ENCODE measurements at places on chromosomes 6 and 20.

DNA sequence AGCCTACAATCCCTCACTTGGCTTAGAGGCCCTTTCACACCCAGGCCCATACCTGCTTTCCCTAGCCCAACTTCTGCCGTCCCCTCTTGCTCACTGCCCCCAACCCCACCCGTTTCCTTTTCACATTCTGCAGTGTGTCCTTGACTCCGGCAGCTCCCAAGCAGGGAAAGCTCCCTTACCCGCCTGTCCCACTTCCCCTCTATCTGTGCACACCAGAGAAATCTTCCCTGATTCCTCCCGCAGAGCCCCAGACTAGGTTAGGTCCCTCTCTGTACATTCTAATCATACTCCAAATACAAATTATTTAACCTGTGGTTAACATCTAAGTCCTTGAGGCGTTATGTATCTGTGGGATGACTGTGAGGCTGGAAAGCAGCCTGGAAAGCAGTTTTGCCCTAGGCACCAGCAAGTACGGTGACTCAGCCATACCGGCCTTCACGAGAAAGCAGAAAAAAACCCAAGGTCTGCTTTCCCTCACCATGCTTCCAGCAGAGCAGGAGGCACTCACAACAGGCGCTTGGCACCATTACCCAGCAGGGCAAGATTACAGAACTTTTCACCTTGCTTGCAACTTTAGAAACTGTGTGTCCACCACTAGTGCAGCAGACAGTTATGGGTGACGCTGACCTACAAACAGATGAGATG is 22.3 kb downstream of the ELOVL5 start:
- DNase-seq = no peak

DNA sequence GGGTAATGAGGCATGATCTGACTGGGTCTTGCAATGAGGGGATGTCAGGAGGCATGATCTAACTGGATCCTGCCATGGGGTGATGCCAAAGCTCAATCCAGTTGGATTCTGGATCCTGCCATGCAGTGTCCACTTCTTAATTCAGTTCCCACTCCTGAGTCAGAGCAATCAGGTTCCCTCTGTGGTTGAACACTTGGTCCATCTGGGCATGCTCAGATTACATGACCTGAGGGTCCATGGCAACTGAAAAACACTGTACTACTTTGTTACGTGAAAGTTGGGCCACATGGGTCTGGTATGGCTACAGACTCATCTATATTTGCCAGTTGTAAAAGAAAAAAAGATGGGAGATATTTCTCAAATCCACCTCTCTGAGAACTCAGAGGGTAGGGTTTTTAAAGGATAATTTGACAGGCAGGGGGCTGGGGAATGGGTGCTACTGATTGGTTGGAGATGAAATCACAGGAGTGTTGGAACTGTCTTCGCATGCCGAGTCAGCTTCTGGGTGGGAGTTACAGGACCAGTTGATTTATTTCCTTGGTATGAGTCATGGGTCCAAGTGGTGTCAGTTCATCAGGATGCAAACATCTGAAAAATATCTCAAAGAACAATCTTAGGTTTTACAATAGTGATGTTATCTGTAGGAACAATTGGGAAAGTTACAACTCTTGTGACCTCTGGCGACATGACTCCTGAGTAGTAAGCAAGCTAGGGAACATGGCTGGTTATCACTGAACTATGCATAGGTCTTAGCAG is 21.6 kb downstream of the C6orf163 start:
- no peak for DNase-seq

- no peak for DNase-seq
Measured at GRCh38 chr20:10954137-10954840, 280.5 kb upstream of the JAG1 start.

- DNase-seq = no peak
Measured at GRCh38 chr6:7256785-7257184, 56.2 kb downstream of the SSR1 start.

DNA sequence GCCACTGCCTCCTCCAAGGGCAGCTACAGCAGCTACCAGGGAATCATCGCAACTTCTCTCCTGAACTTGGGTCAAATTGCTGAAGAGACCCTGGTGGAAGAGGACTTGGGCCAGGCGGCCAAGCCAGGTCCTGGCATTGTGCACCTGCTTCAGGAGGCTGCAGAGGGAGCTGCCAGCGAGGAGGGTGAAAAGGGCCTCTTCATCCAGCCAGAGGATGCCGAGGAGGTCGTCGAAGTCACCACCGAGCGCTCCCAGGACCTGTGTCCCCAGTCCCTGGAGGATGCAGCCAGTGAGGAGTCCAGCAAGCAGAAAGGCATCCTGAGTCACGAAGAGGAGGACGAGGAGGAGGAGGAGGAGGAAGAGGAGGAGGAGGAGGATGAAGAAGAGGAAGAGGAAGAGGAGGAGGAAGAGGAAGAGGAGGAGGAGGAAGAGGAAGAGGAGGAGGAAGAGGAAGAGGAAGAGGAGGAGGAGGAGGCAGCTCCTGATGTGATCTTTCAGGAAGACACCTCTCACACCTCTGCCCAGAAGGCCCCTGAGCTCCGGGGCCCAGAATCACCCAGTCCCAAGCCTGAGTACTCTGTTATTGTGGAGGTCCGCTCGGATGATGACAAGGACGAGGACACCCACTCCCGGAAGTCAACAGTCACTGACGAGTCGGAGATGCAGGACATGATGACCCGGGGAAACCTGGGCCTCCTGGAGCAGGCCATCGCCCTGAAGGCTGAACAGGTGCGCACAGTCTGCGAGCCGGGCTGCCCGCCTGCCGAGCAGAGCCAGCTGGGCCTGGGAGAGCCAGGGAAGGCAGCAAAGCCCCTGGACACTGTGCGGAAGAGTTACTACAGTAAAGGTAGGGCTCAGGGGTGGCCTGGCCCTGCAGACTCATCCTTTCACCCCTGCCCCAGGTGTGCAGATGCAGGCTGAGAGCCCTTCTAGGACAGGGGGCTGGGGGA is 43.7 kb downstream of the MYT1 start:
- no peak for DNase-seq

DNA sequence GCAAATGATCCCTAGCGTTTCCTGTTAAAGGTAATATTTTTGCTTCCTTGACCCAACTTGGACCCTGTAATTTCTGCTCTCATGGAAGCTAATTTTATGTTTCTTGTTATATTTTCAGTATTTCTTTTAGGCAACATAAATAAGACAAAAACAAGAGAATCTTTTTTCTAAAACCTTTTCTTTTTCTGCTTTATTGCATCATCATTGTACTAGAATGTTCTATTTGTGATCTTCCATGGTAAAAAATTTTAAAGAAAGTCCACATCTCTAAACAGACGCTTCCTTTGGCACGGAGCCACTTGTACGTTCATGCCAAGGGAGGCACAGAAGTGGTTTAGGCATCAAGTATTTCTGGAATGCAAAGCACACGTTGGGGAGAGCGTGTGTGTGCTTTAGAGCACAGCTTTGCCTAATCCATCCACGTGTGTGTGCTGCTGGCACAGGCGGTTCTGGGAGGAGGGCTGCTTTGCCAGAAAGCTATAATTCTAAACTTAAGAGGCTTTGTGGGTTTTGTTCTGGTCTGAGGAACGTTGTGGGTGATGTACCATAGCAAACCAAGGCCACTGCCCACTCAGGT is 98.3 kb downstream of the SASH1 start:
- DNase-seq = no peak

- DNase-seq = no peak
Measured at GRCh38 chr6:12200015-12200564, 90.1 kb upstream of the EDN1 start.

- peak; percentile 56 for DNase-seq
Measured at GRCh38 chr6:81613606-81614005, 138.9 kb downstream of the TENT5A start.

- no peak for DNase-seq
Measured at GRCh38 chr6:158987657-158988056, 12.3 kb downstream of the RSPH3 start.

GRCh38 chr6:56445818-56446217 is 196.9 kb downstream of the DST start:
- no peak for DNase-seq

DNA sequence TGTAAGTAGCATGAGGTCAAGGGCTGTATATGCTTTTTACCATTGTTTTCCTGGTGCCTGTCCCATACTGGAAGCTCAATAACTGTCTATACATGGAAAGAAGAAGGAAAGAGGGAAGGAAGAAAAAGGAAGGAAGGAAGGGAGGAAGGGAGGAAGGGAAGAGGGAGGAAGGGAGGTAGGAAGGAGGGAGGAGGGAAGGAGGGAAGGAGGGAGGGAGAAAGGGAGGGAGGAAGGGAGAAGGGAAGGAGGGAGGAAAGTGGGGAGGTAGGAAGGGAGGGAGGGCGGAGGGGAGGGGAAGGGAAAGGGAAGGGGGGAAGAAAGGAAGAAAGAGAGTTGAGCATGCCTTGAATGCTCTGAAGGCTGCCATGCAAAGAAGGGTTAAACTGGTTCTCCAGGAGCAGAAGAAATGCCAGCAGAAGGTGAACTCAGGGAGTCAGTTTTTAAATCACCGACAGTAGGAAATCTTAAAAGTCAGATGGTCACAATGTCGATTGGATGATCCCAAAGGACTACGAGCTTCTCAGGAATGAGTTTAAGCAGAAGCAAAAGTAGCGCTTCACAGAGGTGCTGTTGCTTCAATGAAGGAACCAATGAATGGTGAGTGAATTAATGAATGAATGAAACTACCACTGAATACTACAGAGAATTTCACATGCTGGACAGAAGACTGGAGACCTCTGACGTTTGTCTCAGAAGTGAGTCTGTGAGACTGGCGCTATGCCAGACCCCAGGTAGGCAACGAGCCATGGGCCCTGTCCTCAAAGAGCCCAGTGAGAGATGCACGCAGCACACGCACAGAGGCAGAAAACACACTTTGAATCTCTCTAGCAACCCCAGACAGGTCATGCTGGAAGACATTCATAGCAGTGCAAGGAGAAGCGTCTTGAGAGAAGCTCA is 117.6 kb downstream of the MRPL14 start:
- DNase-seq = no peak

GRCh38 chr6:20771409-20771808 is 237.2 kb downstream of the CDKAL1 start:
- DNase-seq = no peak

GRCh38 chr6:110636781-110637180 is 160.4 kb upstream of the SLC22A16 start:
- no peak for DNase-seq

GRCh38 chr6:10395704-10396546 is 18.9 kb downstream of the TFAP2A start:
- no peak for DNase-seq

DNA sequence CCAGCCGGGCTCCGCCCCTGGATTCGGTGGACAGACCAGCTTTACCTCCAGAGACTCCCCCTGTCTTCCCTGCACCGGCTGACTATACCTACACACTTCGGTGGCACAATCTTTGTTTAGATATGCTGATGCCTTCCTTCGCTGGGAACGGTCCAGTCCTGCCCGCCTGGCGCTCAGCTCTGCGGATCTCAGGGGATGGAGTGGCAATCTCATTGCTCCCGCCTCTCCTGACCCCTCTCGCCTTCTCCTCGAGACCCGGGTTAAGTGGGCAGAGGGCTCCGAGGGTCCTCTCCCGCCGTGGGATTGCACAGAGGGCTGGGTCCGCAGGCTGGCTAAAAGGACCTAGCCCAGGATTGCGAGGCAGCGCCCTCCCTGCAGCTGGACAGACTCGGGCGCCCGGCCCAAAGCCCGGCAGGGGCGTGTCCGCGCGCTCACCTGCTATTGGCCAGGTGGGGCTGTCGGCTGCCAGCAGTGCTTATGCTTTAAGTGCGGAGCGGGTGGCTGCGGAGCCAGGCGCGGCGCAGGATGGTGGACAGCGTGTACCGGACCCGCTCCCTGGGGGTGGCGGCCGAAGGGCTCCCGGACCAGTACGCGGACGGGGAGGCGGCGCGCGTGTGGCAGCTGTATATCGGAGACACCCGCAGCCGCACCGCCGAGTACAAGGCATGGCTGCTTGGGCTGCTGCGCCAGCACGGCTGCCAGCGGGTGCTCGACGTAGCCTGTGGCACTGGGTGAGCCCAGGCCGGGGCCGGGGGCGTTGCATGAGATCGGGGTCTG is at the start of gene GNMT:
Gene GNMT (plus strand): TSS at position 512 of the 777 bp plus-strand sequence. CDS start 14 bp downstream, at position 526.
- no peak for DNase-seq

DNA sequence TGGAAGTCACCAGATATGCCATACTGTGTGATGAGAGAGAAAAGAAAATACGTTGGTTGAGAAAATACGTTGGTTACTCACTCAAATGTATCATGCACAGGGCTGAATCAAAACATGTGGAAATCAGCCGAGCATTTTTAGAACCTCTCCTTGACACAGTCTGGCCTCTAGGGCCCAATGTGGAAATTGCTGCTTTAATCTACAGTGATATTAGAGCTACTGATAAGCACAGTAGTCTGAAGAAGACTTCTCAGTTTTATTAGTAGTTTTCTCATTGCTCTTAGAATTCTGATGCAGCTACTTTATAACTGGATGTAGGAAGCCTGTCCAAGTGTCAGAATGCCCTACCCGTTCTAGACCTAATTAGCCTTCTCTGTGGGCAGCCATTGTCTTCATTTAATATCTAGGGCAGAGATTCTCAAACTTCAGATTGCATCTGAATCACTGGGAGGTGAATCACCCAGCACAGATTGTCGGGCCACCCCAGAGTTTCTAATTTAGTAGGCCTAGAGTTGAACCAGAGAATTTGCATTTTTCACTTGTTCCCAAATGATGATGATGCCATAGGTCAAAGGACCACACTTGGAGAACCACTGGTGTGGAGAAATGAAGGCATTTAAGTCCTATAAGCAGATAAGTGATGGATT is 229.1 kb downstream of the PLCB1 start:
- DNase-seq = no peak

DNA sequence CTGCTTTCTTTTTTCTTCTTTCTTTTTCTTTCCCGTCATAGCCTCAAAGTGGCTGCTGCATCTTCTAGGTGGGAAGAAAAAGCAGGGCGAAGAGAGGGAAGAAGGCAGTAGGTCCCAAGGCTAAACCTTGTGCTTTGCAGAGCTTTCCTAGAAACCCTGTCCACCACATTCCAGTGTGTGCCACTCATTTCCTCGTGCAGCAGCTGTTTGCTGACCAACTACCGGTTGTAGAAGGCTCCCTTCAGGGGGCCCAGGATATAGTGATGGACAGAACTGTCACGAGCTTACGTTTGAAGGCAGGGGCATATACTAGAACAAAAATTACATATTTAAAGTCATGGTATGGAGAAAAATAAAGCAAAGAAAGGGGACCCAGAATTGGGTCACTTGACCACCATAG is 103.0 kb downstream of the SASH1 start:
- DNase-seq = no peak

DNA sequence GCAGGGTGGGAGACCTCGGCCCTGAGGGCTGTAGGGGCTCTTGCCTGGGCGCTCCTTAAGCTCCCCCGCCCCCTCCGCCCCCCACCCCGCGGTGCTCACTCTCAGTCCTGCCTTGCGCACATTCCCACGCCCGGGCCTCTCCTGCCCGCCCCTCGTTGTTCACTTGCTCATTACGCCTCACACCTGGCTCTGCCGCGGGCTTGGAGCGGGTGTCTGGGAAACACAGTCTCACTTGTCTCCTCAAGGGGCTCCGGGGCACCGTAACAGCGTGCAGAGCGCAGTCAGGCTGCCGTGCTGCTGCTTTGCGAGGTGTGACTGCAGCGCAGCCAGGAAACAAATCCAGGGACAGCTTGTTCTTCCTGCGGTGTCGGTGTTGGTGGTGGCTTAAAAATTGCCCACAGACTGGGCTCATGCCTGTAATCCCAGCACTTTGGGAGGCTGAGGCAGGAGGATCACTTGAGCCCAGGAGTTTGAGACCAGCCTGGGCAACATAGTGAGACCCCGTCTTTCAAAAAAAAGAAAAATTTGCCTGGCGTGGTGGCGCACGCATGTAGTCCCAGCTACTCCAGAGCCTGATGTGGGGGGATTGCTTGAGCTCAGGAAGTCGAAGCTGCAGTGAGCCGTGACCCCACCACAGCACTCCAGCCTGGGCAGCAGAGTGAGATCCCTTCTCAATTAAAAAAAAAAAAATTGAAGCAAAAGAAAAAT is 4.6 kb downstream of the NPBWR2 start:
- DNase-seq = peak; percentile 32

GRCh38 chr6:155085582-155086257 is 90.6 kb downstream of the TIAM2 start:
- DNase-seq = no peak

Measured in DMS153 (cell line).